ENCODE measurements at places on chromosomes 16 and 17.

DNA sequence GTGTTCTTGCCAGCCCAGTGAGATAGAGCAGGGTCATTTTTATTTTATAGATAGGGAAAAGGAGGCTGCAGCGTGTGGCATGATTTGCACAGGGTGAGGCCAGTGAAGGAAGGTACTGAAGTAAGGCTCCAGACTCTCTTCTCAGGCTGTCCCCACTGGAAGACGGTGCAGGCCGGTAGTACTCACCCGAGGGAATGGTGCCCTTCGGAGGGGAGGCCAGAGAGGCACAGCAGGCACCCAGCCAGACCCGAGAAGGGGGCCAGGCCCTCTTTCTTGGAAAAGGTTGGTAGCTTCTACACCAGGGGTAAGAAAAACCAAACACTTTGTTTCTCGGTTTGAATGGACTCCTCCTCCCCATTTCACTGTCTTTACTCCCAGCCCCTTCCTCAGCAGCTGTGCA, 288 bp downstream of the ANKRD40CL start:
- DNase-seq = no peak

DNA sequence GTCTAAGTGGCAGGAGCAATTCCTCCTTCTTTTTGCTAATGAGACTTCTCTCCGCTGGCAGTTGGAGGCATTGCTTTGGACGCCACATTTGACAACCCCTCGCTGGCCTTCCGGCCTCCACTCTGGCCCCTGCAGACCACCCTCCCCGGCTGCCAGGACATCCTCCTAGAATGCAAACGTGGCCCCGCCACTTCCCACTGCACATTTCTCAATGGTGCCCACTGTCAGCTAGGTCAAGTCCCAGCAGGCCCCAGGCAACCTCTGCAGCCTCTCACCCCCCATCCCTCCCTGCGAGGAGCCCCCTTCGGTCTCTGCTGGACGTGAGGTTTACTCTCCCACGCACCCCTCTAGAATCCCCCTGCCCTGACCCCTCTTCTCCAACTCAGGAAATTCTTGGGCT, 250.3 kb downstream of the FOXL1 start:
- no peak for DNase-seq

DNA sequence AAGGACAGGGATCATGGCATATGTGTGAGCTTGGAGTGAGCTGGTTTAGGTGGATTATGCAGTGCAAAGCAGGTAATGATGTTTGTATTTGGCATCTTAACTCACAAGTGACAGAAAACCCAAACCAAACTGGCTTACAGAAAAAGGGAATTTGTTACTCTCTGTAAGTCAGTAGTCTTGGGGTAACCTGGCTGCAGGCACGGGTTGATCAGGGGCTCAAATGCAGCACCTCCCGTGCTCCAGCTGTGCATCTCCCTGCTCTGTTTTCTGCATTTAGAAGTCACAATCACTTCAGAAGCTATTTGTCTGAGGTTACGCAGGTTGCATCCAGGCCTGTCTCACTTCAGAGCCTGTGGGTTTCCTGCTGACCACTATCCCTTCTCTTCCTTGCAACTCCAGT, 354.3 kb downstream of the CPPED1 start:
- no peak for DNase-seq

DNA sequence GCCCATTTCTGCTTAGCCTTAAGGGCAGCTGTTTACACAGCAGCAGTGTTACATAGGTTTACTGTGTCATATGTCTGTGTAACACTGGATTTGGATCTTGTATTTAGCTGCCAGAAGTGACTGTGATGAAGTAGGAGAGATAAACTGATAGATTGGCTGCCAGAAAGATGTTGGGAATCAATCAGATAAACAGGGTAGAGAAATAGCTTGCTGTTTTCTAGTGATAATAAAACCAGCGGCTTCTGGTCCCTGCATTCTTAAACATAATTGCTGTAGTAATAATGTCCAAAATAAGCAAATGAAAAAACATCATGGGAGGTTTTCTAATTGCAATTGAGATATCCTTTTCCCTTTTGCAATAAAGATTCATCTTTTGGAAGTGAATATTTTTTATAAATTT, 68.7 kb downstream of the AATF start:
- no peak for DNase-seq

GRCh38 chr17:50102164-50102991, 7.2 kb downstream of the PDK2 start:
- DNase-seq = no peak

- DNase-seq = no peak
Measured at GRCh38 chr16:31474173-31474714, 2.3 kb downstream of the TGFB1I1 start.

DNA sequence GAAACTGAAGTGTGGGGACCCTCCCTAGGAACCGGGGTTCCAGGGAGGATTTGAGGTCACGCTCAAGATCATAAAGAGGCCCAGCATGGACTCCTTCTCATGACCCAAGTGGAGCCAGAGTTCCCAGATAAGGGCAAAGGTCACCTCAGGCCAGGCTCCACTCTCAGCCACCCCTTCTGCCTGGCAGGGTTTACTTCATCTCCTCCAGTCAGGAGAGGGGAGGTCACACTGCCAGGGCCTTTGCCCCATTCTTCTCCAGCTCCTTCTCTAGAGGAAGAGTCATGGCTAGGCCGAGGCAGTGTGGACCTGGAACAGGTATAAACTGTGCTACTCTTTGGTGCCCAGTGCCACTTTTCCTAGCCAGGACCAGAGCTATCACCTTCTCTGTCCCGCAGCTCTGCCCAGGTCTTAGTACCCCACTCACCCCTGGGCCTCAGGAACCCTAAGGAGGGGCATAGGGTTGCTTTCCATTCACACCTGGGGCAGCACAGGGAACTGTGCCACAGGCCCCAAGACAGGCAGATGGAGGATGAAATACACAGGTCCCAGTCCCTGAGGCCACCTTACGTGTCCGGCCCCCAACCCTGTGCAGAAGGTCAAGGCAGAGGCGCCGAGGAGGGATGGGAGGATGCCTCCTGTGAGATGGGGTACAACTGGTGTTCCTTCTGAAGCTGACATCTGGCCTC, 879 bp upstream of the ACSF2 start:
- no peak for DNase-seq

GRCh38 chr17:74759243-74759801, 10.9 kb downstream of the NHERF1 start:
- peak; percentile 76 for DNase-seq

All from activated CD4-positive, alpha-beta T cell treated with anti-CD3 and anti-CD28 coated beads, Interleukin-2, Interleukin-4, amounts not matched to agents 100 ng/mL and 50 ng/mL, durations not matched to agents 16 hours and 8 hours (primary cell).